ENCODE measurements at places on chromosomes 6 and 20.

DNA sequence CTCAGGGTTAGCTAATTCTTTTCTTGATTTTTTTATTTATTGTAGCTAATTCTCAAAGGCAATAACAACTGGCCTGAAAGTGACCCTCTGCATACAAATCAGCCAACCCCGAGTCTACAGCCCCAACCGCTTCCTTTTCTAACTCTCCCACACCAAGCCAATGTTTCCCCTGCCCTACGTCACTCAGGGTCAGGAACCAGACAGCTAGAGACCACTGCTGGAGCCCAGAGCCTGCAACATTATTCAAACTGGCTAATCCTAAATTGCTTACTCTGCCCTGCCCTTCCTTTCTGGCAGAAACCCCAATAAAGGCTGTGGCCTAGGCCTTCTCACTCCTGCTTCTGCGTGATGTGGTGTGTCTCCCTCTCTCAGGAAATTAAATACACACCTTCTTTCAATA is 320.7 kb downstream of the CBLN4 start:
- DNase-seq = peak; percentile 39

- no peak for DNase-seq
Measured at GRCh38 chr20:62439218-62439617, 11.9 kb upstream of the RBBP8NL start.

- DNase-seq = no peak
Measured at GRCh38 chr6:111793711-111794111, 79.5 kb downstream of the FYN start.

DNA sequence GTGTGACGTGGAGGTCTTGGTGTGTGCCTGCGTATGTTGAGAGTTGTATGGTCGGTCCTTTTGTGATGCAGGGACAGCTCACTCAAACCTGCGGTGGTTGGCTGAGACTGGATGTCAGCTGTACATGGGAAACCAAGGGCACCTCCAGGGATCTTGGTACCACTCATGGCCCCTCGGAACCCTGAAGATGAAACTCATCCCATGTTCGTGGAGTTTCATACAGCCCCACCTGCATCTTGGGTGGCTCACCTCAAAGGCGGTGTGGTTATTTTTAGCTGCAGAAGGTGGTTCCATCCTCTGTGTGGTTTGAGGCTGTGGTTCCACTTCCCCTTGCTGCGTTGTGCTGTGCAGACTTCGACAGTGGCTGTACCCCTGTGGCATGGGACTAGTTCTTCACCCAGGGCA is 52.6 kb upstream of the SLC22A1 start:
- DNase-seq = no peak

DNA sequence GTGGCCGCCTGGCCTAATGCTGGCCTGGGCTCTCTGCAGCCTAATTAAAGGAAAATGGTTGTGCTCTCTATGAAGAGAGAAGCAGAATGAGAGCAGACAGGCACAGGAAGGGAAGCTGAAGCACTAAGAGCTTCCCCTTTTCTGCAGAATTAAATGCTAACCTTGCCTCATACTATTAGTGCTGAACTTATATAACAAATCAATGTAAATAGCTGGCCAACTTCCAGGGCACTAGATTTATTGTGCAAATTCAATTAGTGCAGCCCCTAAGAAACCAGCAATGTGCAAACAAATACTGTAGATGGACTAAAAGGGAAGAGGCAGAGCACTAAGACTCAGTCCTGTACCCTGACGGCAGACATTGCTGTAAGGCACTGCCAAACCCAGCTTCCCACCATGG is 36.1 kb upstream of the INSM1 start:
- no peak for DNase-seq

DNA sequence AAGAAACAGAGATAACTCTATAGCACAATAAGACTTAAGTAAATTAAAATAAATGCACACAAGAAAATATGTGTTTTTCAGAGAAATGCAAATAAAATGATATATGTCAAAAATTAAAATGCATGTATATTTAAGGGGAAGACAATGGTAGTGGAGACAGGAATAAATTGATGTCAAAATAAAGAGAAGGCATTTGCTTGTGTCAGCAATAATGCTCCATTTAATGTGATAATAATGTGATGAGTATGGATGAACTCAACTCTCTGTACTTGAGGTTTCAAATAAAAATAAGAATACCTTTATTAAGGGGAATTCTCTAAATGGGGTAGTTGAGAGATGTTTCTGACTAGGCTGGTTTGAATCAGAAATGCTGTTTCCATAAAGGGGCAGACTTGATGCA is 45.7 kb upstream of the BCKDHB start:
- DNase-seq = no peak

DNA sequence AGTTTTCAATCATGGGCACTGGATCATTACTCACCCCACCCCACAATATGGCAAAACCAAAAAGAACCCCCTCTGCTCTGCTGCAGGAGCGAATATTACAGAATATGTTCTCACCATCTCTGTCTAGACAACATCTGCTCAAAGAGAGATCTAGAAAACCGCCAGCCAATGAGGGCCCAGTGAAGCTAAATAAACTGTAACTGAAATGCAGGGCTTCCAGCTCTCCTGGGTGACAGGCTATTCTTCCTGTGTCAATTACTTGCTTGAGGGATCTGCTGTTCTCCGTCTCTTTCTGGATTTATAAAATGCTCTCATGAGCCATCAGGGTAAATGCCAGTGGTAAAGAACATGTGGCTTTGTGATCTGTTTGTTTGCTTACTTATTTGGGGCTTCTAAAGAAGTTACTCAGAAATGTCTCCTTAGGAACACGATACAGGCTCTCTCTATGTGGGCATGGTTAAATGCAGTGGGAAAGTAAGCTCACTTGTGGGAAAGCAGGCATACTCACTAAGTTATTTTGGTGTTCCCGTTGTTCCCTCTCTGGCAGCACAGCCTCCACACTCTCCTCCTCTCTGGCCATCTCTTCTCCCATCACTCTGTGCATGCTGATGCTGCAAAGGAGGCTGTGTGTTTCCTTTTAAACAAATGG is 44.8 kb downstream of the TTI1 start:
- DNase-seq = no peak

- no peak for DNase-seq
Measured at GRCh38 chr20:25534845-25535244, 50.5 kb downstream of the NINL start.

DNA sequence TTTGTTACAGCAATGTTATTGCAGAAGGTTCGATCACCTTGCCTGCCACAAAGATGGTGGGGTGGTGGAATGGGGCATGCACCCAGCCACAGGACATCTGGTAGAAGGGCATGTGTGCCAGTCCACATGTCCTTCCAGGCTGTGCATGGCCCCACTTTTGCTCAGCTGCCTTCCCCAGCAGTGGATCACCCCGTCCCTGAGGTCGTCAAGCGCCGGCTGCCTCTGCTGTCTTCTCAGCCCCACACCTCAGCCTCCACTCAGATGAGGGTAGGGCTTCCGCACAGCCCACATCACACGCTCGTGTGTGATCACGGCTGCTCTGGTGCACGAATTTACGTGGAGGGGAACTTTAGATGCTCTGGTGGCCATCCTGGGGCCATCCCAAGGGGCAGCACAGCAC is 109.5 kb upstream of the PMEPA1 start:
- DNase-seq = no peak

- DNase-seq = no peak
Measured at GRCh38 chr6:121897337-121897760, 461.9 kb downstream of the GJA1 start.

- peak; percentile 63 for DNase-seq
Measured at GRCh38 chr6:53175027-53175426, 26.4 kb upstream of the GCM1 start.

DNA sequence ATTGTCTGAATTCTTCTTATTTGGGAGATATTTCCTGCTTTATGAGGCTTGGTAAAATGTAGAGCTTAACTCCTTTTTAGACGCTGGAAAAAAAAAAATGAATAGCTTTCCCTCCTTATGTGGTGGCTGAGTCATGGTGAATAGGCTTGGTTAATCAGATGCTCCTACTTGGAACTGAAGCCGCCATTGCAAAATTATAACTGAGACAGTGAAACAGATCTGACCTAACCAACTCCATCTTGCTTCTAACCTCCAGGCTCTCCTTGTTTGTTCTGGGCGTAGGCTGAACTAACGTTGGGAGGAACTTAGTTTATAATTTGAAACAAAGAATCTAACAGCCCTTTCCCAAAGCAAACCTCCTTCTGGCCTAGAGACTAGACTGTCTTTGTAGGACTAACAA is 43.2 kb upstream of the PLCB4 start:
- DNase-seq = no peak

DNA sequence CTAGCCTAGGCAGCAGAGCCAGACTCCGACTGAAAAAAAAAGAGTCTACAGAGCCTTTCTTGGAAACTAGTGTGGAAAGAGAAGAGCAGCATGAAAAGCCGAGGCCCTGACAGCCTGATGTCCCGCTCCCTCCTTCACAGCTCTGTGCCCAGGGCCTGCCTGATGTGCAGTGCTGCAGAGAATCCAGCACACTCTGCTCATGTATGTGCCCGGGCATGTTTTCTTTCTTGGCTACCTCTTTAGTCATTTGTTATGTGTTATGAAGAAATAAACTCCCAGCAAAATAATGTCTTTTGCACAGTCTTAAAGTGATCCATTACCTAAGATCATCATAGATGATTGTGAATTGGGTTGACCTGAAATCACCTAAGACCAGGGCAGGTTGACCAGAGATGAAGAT is 78.1 kb upstream of the EZR start:
- DNase-seq = no peak

DNA sequence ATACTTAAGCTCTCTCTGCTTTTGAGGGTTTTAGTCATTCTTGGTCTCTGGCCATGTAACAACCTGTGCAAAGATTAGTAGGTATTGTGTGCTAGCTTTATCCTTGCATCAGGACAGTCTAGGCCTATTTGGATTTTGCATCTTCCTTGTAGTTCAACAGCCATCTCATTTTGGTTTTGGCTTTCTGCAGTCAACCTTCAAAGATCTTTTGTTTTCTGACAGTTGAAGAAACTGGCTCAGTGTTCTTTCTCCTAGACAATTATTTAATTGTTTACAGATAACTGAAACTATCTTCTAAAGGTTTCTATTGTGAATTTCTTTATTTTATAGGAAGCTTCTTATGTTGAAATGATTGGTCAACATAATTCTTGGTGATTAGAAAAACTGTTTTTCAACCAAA is 307.5 kb downstream of the CDKAL1 start:
- no peak for DNase-seq

DNA sequence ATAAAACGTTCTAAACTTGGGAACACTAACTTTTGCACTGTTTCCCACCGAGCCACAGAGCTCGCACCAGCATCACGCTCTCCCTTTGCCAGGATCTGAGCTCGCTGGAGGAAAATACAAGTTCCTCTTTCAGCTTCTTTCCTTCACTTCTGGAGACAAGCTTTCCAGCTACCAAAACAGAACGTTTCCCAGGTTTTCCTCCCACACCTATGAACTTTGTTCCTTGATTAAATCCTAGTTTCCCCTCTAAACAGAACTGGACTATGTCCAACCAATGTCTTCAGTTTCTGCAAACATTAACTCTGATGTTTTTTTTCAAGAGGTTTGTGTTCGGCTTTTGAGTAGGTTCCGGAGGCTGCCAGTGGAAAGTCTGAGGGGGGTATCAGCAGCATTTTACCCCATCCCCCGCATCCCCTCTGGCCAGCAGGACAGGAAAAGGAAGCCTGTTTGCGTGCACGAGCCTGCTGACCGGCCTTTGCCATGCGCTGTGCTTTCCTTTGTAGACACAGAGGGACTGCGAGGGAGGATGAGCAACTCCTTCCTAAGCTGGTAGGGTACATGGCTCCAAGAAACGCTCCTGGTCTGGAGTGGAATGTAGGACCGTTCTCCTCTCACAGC is 135.5 kb downstream of the LY86 start:
- DNase-seq = peak; percentile 62

All from adrenal gland (tissue), 19 donors.